ENCODE measurements at places on chromosomes 1 and 21.

DNA sequence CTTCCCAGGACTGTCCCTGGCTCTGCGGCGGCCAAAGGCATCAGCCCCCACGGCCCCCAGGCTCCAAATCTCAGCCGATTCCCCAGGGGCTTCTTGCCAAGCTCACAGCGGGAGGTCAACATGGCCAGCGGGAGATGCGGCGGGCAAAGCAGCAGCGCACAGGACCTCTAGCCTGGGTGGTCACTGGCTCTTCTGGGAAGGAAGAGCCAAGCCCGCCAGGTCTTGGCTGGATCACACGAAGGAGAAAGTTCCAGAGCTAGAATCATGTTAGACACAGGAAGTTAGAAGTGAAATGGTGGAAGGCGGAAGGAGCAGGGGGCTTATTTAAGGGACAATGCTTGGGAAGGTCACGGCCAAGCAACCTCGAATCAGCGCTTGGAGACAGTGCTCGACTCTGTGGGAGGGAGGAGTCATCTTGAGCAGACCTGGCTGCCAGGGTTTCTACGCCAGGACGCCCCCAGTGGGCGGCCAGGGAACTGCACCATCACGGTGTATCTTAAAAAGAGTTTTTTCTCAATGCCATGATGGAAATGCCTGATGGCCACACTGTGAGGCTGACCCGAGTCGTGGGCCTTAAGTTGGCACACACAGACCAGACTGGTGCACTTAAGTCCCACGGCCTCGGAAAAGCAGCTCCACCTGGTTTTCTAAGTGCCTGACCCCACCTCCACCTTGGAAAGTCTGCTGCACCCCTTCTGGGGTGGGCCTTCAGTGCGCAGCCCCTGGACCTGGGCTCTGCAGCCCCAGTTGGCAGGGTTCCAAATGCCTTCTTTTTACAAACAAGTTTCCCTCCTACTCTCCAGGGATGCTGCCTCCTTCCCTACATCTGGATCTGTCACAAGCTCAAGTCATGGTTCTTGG, 29.3 kb downstream of the SLC66A1 start:
- peak; percentile 46 for DNase-seq

DNA sequence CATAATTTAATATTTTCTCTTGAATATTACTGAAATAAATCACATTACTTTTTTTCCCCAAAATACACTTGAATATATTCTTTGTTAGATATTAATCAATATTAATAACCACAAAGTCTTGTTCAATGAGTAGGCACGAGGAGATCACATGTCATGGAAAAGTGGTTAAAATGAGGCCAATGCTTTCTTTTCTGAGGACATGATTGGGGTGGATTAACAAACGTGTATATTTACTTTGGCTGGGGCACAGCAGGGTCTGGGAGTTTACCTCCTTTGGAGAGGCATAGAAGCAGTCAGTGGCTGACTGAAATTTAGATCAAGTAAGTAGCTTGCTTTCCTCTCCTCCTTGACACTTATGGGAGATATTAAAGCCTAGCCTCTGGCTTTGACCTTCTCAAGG, 664.3 kb upstream of the B3GALT2 start:
- no peak for DNase-seq

DNA sequence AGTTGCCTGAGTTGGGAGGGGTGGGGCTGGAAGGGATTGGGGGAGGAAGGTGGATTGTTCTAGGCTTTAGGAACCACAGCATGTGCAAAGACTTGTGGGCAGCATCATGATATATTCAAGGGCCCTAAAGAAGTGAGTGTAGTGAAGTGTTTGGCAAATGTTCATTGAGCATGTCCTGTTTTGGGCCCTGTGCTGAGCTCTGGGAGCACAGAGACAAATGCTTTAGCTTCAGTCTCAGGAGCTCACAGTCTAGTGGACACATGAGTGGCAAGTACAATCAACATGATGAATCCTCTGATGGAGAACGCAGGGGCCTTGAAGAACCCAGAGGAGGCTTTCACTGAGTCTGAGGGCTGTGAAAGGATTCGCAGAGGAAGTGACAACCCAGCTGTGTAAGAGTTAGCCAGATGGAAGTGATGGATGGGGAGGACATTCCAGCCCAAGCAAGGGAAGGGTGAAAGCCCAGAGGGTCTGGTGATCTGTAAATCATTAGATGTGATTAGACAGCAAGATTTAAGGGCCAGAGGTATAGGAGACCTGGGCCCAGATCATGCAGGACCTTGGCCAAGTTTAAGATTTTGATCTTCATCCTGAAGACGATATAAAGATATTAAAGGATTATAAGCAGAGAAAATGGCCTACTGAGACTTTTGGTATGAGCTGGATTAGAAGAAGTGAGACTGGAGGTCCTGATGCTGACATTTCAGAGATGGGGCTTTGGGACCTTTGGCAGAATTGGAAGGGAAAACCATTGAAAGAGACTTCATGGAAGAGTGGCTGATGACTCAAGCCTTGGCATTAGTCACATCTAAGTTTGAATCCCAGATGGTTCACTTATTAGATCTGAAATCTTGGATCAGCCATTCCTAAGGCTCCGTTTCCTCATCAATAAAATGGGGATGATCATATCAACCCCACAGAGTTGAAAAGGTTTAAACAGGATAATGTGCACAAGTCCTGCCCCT, 4.6 kb downstream of the IPO13 start:
- peak; percentile 50 for DNase-seq

- no peak for DNase-seq
These were observed 195.9 kb downstream of the CYYR1 start for GRCh38 chr21:26377111-26377694.

DNA sequence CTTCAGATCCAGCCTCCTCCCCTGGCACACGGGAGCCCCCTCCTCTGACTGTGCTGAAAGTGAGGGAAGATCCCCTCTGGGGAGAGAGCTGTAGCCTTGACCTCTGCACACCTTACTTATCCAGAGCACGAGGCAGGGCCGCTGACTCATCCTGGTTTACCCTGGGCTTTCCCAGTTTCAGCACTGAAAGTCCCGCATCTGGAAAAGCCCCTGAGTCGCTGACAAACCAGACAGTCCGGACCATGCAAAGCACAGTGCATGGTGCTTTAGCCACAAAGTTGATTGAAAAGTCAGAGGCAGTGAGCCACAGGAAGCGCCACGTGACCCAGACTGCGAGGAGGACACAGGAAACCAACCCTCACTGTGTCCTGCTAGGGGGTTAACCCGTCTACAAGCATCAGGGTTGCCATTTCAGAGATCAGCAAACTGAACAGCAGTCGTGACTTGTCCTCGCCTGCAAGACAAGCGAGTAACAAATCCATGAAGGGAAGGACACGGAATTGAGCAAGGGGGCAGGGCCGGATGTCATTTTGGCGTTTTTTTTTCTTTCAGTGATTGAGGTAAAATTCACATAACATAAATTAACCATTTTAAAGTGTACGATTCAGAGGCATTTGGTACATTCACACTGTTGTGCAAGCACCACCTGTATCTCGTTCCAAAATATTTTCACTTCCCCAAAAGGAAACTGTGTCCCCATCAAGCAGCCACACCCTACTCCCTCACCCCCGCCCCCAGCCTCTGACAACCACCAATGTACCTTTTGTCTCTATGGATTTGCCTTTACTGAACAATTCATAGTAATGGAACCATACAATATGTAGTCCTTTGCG, 19.9 kb upstream of the IFNGR2 start:
- peak; percentile 95 for DNase-seq

- no peak for DNase-seq
These were observed 144.0 kb downstream of the PGBD5 start for GRCh38 chr1:230282157-230282556.

- no peak for DNase-seq
These were observed 2.0 kb upstream of the NHLH2 start for GRCh38 chr1:115842948-115843347.

- no peak for DNase-seq
These were observed 5.8 kb downstream of the ROR1 start for GRCh38 chr1:63779338-63780211.

GRCh38 chr1:26315874-26316850, 1.6 kb upstream of the CD52 start:
- DNase-seq = no peak

DNA sequence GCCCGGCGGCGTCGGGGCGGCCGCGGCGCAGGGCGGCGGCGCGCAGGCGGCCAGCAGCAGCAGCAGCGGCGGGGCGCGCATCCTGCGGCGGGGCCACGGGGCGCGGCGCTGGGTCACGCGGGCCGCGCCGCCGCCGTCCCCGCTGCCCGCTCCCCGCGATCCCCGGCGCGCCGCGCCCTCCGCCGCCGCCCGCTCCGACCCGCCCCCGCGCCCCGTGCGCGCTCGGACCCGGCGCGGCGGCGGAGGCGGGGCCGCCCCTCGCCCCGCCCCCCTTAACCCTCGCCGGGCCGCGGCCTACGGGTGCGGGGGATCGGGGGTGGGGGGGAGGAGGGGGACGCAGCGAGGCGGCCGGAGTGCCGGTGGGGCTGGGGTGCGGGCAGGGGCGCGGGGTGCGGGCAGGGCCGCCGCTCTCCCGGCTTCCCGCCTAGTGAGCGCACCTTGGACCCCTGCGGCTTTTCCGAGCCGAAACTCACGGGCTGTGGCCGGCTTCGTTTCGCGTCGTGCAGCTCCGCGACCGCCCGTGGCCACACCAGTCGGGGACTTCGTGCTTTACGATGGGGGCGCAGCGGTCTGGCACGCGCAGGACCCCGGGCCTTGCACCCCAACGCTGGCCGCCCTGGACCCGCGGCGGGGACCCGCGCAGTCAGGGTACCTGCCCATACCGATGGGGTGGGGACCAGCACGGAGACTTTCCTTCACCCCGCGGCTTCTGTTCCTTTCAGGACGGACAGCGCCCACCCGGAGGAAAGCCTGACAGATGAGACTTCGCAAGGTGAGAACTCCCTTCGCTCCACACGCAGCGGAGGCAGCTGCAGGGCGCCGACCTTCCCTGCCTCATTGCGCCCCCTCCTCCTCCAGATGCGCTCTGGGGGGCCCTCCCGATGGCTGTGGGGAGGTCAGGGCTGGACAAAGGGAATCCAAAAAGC, at the start of gene FNDC10:
Gene FNDC10, minus strand, starts transcription at position 201 of the 926 bp plus-strand sequence. Its CDS starts 120 bp downstream, at position 81.
- DNase-seq = no peak

DNA sequence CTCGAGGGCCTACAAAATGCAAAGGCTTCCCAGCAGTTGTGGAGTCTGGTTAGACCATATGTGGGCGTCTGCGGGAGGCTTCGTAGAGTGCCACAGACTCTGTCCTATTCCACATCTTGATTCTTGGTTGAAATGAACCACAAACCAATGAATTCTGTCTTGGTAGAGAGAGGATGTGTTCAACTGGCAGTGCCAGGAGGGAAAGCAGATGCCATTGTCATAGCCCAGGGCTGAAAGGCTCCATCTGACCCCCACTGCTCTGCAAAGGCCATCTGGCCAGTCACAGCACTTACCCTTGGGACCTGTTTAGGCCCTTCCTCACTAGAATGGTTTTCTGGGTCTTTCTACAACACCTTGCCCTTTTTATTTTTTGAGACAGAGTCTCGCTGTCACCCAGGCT, 22.1 kb downstream of the ACOT11 start:
- DNase-seq = no peak

DNA sequence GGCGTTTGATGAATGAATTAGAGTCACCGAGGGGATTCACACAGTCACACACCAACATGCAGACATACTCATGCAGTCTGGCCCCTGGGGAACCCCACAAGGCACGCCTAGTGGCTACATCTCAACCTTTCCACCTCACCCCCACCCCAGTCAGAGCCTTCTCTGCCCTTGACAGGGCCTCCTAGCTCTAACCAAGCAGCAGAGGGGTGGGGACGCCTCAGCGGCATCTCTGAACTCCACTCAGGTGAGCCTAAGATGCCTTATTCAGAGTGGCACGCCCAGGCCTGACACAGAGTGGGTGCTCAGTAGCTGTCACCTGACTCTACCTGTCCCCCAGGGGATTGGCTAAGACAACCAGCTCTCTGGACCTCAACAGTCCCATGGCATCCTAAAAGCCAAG, 3.7 kb upstream of the SDC3 start:
- no peak for DNase-seq

- DNase-seq = peak; percentile 93
These were observed 84.1 kb upstream of the ZNF326 start for GRCh38 chr1:89910780-89911179.

DNA sequence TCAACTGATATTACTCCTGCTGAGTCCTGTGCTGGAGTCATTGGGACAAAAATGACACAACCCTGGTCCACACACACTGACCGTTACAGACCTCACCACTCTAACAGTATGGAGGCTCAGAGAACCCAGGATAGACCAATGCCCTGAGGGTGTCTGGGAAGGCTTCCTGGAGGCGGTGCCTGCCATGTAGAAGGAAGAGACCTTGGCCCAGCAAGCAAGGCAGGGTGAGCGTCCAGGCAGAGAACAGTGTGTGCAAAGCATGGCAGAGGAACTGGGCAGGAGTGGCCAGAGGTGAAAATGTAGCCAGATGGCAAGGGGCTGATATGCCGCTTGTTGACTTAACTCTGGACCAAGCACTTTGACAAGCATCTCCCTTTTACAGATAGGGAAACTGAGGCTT, 85.5 kb downstream of the VWA5B1 start:
- DNase-seq = no peak

DNA sequence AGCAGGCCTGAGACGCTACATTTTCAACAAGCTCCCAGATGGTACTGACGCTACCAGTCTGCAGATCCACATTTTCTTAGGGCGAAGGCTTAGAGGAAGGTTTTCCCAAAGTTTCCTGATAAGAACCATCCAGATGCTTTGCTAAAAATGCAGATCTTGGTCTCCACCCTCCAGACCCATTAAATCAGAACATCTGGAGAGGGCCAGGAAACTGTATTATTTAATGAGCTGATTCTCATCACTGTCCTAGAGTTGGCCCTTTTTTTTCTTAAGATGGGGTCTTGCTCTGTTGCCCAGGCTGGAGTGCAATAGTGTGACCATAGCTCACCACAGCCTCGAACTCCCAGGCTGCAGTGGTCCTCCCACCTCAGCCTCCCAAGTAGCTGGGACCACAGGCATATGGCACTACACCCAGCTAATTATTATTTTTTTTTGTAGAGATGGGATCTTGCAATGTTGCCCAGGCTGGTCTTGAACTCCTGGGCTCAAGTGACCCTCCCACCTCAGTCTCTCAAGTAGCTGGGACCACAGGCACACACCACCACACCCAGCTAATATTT, 67.2 kb upstream of the EFHD2 start:
- DNase-seq = no peak

- DNase-seq = no peak
These were observed 66.1 kb upstream of the SERBP1 start for GRCh38 chr1:67496329-67496728.

- no peak for DNase-seq
These were observed 14.2 kb downstream of the TNFRSF14 start for GRCh38 chr1:2570332-2570731.

DNA sequence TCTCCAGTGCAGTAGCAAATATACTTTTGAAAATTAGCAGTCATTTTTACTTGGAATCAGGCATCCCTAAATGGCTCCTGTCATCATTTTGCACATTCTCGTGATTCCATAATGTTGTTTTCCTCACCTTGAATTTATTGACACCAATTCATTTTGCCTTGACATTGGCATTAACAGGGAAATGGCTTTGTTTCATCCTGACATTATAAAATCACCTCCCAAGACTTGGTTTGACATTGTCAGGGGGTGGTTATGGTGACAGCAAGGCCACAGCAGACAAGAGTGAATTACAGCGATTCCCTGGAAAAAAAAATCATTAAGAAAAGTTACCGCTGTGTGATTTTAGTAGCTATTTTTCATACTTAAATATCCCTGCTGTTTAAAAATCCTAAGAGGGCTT, 327.0 kb downstream of the NTNG1 start:
- no peak for DNase-seq

All from Caki2 (cell line).